ENCODE measurements at places on chromosomes 6 and 20. TPM values are rescaled to one million over a fixed set of nuclear protein-coding genes. Genes with fewer than 3 reads are reported as not detected.
A peak's percentile ranks its signal among the peaks of the same experiment; 100 is the strongest.

- no peak for DNase-seq
Measured at GRCh38 chr20:47559141-47559540, 57.5 kb downstream of the NCOA3 start.

DNA sequence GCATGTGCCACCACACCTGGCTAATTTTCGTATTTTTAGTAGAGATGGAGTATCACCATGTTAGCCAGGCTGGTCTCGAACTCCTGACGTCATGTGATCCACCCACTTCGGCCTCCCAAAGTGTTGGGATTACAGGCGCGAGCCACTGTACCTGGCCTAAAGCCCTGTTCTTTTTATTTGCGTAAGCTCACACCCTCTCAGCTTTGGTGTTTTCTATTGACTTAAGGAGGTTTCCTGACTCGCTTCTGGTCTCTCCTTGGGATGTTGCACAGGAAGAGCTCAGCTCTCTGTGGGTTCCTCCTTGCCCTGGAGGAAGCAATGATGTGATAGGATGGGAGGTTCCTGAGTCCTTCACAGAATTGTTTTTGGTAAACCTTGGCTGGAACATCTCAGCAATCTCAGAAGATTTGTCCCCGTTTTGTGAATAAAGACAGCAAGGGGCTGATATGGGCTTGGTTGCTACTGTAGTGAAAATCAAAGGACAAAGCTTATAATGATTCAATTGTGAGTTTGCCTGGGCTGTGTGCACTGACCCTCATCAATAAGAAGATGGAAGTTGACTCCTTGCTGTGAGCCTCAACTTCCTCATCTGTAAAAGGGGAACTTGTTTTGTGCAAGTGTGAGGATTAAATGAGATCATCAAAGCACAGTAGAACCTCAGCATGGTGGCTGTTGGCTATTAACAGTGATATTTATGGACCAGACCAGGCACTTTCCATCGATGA, 27.0 kb downstream of the TOX2 start:
- DNase-seq: no peak

DNA sequence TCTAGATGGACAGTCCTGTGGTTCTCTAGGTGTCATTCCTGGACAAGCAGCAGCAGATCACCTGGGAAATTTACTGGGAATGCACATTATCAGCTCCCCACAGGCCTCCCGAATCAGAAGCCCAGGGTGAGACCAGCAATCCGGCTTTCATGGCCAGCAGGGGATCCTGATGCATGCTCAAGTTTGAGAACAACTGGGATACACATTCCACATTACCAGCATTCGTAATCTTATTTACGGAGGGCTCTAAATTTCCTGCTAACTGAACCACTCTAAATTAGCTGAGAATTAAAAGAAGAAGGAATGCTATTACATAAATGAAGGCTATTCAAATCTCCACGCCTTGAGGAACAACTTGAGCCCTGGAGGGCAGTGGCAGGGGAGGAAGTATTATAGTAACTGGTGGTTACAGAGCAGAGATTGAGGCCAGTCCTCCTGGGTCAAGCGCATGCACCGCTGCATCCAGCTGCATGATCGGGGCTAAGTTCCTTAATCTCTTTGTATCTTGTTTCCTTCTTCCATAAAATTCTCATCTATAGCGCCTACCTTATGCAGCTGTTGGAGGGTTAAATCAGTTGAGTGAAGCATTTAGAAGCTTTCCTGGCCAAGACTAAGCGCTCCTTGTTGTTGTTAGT, 403.7 kb downstream of the CDH26 start:
- DNase-seq: no peak

GRCh38 chr6:33696548-33697518, 14.7 kb downstream of the UQCC2 start:
- DNase-seq: no peak

DNA sequence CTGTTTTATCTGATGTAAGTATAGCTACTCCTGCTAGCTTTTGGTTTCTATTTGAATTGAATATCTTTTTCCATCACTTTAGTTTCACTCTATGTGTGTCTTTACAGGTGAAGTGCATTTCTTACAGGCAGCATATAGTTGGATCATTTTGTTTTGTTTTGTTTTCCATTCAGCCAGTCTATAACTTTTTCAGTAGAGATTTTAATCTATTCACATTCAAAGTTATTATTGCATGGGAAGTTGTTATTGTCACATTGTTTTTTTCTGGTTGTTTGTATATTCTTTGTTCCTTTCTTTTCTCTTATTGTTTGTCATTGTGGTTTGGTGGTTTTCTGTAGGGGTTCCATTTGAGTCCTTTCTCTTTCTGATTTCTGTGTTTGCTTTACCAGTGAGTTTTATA, 151.2 kb downstream of the PDE10A start:
- DNase-seq: peak; percentile 5

DNA sequence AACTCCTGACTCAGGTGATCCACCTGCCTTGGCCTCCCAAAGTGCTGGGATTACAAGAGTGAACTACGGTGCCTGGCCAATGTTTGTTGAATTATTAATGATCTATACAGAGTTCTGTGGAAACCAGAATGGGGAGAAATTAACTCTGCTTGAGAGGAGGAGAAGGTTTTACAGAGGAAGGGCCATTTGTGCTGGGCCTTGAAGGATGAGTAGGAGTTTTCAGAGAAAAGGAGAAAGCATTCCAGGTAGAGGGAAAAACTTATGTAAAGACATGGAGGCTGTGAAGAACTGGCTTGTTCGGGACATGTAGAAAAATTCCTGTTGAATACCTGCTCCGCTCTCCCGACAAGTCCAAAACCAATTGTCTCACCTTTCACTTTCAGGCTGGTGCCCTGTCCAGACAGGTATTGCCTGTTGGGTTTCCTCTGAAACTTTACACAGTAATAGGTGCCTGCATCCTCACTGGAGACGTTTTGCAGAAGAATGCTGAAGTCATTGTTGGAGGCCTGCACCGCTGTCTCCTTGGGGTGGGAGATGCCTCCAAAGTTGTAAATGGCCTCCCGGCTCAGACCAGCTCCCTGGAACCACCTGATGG, 11.3 kb upstream of the NSFL1C start:
- DNase-seq: no peak

- DNase-seq: no peak
Measured at GRCh38 chr6:112203577-112204349, 50.6 kb downstream of the LAMA4 start.

The ADGRG6 gene
- 10.2 TPM for total RNA-seq

The SMOC2 gene
- 5.4 TPM for total RNA-seq
